B cell (primary cell): ENCODE measurements at places on chromosomes 12 and 14.
A peak's percentile ranks its signal among the peaks of the same experiment; 100 is the strongest.

GRCh38 chr12:60980558-60980957, 1279.6 kb upstream of the USP15 start:
- no peak for DNase-seq

- DNase-seq: no peak
Observed at GRCh38 chr14:96512122-96512521, 9.9 kb downstream of the PAPOLA start.

DNA sequence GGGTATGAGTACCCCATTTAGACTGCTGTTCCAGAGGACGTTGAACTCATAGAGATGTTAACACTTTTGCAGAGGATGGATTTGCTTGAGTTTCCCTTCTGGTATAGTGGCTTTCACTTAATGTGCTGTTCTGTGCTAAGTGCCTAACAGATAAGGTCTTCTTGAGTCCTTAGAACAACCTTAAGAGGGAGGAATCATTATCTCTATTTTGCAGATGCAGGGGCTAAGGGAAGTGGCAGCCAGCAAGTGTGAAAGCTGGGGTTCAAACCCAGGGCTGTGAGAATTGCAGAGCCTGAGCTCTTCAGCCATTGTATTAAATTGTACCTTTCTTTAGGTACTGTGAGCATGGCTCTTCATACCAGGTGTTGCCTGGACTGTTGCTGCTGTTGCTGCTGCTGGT, 122.1 kb upstream of the NRXN3 start:
- no peak for DNase-seq

DNA sequence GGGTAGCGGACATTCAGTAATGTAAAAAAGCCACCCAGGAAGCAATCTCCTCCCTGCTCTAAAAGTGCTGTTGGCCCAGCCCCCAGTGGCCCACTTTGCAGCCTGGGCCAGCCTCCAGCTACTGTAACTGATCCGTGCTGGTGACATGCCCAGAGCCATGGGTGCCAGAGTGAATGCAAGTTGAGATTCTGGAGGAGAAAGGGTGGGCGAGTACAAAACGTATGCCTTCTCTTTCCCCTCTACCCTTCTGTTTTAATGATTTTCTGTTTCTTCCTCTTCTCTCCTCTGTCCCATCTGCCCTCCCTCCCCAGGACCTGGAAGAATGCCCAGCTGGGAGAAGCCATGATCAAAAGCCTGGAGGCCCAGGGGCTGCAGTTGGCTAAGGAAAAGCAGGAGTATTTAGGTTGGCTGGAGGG, 16.9 kb downstream of the PLEKHD1 start:
- DNase-seq: no peak

DNA sequence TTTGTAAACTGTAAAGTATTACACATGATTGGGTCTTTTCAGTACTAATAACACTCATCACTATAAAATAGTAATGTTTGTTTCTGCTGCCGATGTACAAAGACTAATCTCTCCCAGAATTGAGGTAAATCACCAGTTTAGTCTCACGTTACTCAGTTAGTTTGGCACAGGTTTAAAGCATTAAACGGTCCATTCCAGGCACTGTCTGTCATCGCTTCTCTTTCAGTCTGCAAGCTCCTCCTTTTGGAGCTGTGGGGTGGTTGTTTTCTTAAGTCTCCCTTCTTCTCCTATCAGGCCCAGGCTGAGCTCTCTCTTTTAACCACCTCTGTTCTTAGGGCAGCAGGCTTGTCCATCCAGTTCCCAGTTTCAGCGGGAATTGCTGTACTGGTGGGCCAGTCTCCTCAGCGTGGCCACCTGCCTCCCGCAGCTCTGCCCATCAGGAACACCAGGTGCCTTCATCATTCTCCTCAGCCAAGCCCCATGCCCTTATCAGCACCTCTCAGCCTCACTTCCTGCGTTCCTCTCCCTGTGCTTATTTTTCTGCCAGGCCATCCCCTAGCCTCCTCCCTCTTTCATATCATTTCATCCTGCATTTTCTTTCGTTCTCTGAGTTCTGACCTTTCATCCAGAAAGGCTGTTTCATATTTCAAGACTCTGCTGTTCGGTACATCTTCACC, 149.0 kb downstream of the TGFB3 start:
- DNase-seq: no peak

DNA sequence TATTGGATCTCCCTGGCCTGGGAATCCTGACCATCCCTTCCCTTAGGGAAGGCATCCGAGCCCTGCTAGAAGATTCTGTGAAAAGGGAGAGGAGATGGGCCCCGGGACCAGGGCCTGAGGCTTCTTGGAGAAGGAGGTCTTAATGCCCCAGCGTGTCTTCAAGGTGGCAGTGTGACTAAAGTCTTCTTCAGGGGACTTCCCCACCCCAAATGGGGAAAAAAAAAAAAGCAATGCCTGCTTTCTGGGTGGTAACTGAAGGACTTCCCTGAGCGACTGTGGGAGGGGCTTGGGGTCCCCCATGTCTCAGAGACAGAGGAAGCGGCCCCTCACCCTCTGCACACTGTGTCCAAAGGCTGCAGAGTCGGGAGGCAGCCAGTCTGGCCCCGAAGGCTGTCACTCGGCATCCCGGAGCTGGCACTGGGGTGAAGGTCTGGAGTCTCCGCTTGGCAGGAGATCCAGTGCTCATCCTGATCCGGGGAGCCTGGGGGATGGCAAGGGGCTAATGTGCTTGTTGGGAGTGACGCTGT, 7.8 kb upstream of the PGF start:
- peak; percentile 56 for DNase-seq

DNA sequence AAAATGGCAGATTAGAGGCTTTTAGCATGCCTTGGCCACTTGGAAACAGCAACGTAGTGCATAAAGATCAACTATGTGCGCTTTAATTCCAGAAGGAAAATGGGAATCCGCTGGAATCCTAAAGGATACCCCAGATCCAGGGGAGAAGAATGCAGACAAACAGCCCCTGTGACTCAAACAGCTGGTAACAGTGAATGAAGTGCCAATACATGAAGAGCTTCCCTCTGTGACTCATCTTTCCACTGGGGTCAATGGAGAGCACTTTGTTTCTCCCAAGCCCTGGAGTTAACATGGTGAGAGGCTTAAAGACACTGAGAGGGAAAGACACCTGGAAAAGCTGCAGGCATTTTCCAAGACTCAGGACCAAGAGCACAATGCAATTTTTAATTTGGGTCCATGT, 263.1 kb downstream of the CEP128 start:
- no peak for DNase-seq
